Dermis blood vessel endothelial cell (primary cell): ENCODE measurements at places on chromosomes 5 and 9.

- no peak for DNase-seq
These were observed 28.8 kb downstream of the SMARCA2 start for GRCh38 chr9:2043881-2044462.

DNA sequence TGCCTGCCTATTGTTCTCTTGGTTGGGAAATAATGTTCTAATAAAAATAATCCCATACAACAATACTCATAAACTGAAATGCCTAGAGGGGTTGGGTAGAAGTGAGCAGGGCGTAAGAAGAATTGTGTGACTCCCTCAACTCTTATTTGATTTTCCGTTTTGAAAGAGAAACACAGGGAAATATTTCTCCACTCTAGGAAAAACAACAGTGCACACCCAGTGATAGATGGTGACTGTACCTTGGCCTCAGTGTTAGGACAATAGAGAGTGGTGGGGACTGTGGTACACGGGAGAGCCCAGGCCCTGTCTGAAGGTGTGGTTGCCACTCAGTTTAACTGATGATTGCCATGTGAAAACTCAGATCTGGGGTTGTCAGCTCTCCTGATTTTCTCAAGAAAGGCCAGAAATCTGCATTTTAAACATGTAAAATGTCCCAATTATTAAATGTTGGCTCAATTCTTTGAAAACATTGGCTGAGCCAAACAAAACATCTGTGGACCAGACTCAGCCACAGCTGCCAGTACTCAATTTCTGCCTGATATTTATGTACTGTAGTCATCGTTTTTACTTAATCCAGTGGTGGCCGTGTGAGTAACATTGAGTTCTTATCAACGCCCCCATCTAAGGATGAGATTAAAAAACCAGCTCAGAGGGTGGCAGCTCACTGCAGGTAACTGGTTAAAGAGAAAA lies 103.8 kb upstream of the ZNF618 start:
- no peak for DNase-seq

DNA sequence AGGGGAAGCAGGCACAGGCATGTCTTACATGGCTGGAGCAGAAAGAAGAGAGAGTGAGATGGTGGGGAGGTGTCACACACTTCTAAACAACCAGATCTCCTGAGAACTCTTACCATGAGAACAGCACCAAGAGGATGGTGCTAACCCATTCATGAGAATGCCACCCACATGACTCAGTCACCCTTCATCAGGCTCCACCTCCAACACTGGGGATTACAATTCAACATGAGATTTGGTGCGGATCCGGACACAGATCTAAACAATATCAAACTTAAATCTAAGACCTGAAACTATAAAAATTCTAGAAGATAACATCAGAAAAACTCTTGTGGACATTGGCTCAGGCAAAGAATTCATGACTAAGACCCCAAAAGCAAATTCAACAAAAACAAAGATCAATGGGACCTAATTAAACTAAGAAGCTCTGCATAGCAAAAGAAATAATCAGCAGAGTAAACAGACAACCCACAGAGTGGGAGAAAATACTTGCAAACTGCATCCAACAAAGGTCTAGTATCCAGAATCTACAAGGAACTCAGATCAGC lies 65.4 kb downstream of the SPATA31C2 start:
- DNase-seq = no peak

- peak; percentile 64 for DNase-seq
These were observed 2.1 kb upstream of the TRAF1 start for GRCh38 chr9:120928483-120929228.

DNA sequence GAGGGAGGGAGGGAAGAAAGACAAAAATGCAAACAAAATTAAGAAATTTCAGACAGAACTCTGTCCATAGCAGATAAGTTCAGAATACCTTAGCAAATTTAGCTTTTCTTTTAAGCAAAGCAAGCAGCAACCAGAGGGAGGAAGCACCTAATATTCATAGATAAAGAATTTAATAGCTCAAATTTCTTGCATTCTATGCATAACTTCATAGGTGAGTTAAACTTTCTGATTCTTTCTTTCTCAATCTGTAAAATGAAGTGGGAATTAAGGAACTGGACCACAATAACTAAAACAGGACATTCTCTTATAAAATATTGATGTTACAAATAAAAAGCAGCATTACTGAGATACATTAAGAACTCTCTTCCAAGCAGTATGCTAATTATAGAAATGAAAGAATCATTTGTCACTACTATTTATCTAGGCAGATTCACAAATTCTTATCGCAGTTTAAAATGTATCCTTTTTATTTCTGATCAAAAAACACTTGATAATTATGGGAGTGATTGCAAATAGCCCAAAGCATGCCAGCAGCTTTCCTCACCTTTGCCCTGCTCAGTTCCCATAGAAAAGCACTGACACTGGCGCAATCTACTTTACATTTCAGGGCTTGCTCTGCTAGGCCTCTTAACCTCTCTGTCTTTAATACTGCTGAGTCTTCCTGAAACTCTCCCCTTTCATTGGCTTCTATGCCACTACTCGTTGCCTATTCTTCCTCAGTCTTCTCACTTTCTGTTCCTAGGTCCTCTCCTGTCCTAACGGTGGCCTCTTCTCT lies 341.8 kb downstream of the PIK3R1 start:
- DNase-seq = no peak

GRCh38 chr5:74516211-74516636 lies 124.3 kb downstream of the ENC1 start:
- no peak for DNase-seq

DNA sequence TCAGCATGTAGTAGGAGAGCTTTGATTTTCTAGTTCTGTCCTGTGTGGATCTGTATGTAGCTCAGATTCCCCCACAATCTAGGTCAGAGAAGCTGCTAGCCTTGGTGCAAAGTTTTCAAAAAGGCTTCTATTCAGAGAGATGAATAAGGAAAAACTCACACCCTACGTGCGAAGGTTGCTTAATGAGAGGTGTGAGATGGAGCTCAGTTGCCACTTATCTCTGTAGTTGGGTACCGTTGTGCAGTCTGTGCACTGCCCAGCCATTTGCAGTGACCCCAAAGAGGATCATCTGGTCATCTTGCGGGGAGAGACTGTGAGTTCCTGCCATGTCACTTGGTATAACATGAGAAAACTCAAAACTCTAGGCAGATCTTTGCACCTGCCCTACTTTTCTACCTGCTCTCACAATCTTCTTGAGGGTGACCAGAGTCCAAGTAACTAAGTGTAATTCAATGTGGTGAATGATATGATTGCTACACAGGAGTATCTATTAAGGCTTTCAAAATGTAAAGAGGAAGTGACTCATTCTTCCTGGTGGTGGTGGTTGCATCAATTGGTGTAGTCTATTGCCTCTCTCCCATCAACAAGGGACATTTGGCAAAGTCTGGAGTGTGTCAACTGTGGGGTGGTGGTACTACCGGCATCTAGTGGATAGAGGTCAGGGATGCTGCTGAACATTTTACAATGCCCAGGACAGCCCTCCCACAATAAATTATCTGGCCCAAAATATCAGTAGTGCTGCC lies 65.2 kb downstream of the TMC1 start:
- peak; percentile 65 for DNase-seq

GRCh38 chr5:113378514-113378913 lies 56.3 kb downstream of the TSSK1B start:
- DNase-seq = peak; percentile 8

GRCh38 chr9:132099741-132100407 lies 20.2 kb upstream of the MED27 start:
- DNase-seq = no peak

- no peak for DNase-seq
These were observed 72.7 kb downstream of the CERT1 start for GRCh38 chr5:75438722-75439121.

GRCh38 chr5:82522897-82523296 lies 244.7 kb upstream of the RPS23 start:
- DNase-seq = no peak

GRCh38 chr9:91118704-91119025 lies 243.1 kb downstream of the AUH start:
- no peak for DNase-seq

DNA sequence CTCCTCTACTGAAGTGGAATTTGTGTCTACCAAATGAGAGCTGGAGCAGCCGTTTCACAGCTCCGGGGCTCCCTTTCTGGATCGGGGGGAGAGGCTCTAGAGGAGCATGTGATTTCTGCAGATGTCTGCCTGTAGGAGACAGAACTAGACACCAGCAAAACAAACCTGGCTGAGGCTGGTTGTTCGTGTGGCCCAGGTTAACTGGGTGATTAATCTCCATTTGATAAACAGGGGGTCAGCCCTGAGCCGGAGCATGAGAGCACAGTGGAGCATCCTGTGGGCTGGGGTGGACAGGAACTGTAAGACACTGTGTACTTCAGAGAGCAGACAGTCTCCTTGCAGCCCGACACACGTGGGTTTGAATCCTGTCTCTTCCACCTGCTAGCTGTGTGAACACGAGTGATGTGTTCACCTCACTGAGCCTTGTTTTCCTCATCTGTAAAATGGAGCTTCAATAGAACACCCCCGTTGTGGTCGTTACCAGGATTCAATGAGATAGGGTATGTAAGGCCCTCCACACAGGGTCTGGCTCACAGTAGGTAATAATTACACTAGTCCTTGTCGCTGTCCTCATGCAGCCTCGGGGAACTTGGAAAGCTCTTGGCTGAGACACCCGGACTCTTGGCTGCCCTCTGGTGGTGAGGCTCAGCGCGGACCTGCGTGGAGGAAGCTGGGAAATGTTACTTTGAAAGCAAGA lies 12.9 kb downstream of the CXCL14 start:
- DNase-seq = peak; percentile 82

DNA sequence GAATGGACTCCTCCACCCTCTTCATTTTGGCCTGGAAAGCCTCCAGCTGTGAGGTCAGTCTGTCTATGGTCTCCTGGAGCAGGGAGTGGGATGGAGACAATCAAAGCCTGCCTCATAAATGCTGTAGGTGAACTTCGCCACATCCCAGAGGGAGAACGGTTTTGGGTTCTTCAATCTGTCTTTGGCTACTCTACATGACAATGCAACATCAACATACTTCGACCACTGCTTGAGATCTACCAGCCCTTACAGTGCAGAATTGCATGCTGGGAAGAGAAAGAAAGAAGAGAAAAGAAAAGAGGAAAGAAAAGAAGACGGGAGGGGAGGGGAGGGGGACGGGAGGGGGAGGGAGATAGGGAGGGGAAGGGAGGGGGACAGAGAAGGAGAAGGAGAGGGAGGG lies 28.5 kb upstream of the ANXA6 start:
- no peak for DNase-seq
